Adrenal gland (tissue), 19 donors: ENCODE measurements at places on chromosomes 5 and 9. TPM values are rescaled to one million over a fixed set of nuclear protein-coding genes. Genes with fewer than 3 reads are reported as not detected.

DRD1 gene
- total RNA-seq, result 0.29 TPM

TRIM7 gene
- 0.78 TPM for total RNA-seq

TRPM3 gene
- 3.6 TPM for total RNA-seq

EQTN gene
- not detected for total RNA-seq

ARAP3 gene
- 11.5 TPM for total RNA-seq

IL5 gene
- not detected for total RNA-seq

NAIP gene
- total RNA-seq, result 10.3 TPM

GRXCR2 gene
- not detected for total RNA-seq

PCDH1 gene
- total RNA-seq, result 5.2 TPM

CBY3 gene
- total RNA-seq, result not detected

CDH9 gene
- 1.3 TPM for total RNA-seq

PTPDC1 gene
- total RNA-seq, result 8.6 TPM

ACOT12 gene
- not detected for total RNA-seq

RAD1 gene
- 21.4 TPM for total RNA-seq

RIGI gene
- total RNA-seq, result 12.3 TPM

PCDHGA10 gene
- total RNA-seq, result 8.7 TPM

ADAMTSL2 gene
- 58.2 TPM for total RNA-seq

GRCh38 chr9:74973714-74974113, 21.0 kb upstream of the C9orf40 start:
- H3K4me1 ChIP-seq, result no peaks in the 10 kb centered on the region
- no peaks in the 10 kb centered on the region for H3K36me3 ChIP-seq
- no peak overlapping the region for H3K27ac ChIP-seq
- H3K27me3 ChIP-seq, result no peaks in the 10 kb centered on the region
- DNase-seq, result no peak

GRCh38 chr9:130208600-130209347, 36.6 kb downstream of the NCS1 start:
- H3K27ac ChIP-seq, result no peak overlapping the region
- H3K4me3 ChIP-seq, result no peak overlapping the region
- H3K27me3 ChIP-seq, result no peaks in the 10 kb centered on the region
- no peak for DNase-seq
- no peaks in the 10 kb centered on the region for H3K36me3 ChIP-seq
- no peaks in the 10 kb centered on the region for H3K4me1 ChIP-seq

DNA sequence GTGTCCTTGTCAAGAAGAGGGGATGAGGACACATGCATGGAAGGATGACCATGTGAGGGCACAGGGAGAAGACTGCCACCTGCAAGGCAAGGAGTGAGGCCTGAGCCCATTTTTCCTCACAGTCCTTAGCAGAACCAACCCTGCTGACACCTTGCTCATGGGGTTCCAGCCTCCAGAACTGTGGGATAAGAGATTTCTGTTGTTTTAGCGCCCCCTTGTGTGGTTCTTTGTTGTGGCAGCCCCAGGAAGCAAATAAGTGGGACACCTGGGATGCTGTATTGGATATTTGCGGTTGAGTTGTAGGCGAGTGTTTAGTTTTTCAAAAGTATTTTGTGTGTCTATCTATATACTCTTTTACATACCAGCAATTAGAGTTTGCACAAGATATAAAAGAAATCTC, 206.4 kb downstream of the NXNL2 start:
- H3K4me3 ChIP-seq, result no peak overlapping the region
- no peak for DNase-seq
- H3K27ac ChIP-seq, result no peak overlapping the region
- no peaks in the 10 kb centered on the region for H3K4me1 ChIP-seq

- peaks cover 10% of the 10 kb centered on the region for H3K4me1 ChIP-seq
- H3K27me3 ChIP-seq, result no peaks in the 10 kb centered on the region
- no peaks in the 10 kb centered on the region for H3K36me3 ChIP-seq
- no peak overlapping the region for H3K27ac ChIP-seq
- DNase-seq, result no peak
Measured at GRCh38 chr9:112051812-112052211, 123.3 kb downstream of the SUSD1 start.

GRCh38 chr9:77977210-77977611, 54.4 kb downstream of the GNAQ start:
- no peak overlapping the region for H3K27ac ChIP-seq
- peak; percentile 63 for DNase-seq
- H3K36me3 ChIP-seq, result no peaks in the 10 kb centered on the region

GRCh38 chr9:35042081-35042604, 30.3 kb downstream of the VCP start:
- H3K27ac ChIP-seq, result no peak overlapping the region
- H3K4me3 ChIP-seq, result no peak overlapping the region
- H3K4me1 ChIP-seq, result peaks cover 4% of the 10 kb centered on the region
- DNase-seq, result no peak
- H3K36me3 ChIP-seq, result no peaks in the 10 kb centered on the region

DNA sequence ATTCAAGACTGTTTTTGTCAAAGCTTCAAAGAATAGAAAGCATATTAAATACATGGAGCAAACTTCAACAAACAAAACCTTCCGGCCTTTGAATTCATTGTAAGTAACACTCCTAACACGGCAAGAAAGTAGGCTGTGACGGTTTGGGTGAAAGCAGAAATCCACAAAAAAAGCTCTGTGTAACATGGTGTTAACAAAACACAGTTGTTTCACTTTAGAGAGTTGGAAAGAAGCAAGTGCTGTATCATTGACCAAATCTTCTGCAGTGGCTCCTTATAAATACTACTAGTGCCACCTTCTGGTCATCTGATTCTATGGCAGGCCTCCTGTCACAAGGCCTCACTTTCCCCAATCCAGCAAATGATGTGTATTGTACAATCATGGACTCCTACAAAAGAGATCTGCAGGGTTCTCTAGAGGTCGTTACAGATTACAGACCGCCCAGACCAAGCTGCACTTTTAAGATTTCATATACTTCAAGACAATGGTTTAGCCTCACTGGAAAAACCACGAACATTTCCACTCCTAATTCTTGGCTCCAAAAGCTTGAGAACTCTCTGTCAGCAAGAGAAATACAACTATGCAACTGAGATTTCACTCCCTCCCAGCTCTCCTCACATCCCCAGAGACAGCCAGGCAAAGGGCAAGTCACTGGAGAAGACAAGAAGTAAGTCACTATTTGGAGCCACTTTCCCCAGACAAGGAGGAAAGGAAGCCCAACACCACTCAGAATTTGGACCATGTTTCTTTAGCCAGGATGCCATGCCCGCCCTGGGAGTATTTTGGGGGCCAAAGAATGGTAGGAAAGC, 196.2 kb downstream of the DTWD2 start:
- H3K4me1 ChIP-seq, result no peaks in the 10 kb centered on the region
- no peaks in the 10 kb centered on the region for H3K27me3 ChIP-seq

GRCh38 chr9:115598751-115599150, 480.8 kb upstream of the TNC start:
- H3K27me3 ChIP-seq, result peaks cover 3% of the 10 kb centered on the region
- H3K36me3 ChIP-seq, result no peaks in the 10 kb centered on the region
- H3K27ac ChIP-seq, result no peak overlapping the region
- no peaks in the 10 kb centered on the region for H3K4me1 ChIP-seq

- H3K4me3 ChIP-seq, result no peak overlapping the region
- H3K36me3 ChIP-seq, result no peaks in the 10 kb centered on the region
- DNase-seq, result no peak
- H3K27me3 ChIP-seq, result no peaks in the 10 kb centered on the region
- H3K27ac ChIP-seq, result no peak overlapping the region
- H3K4me1 ChIP-seq, result no peaks in the 10 kb centered on the region
Measured at GRCh38 chr5:59828623-59829022, 64.9 kb downstream of the PDE4D start.

DNA sequence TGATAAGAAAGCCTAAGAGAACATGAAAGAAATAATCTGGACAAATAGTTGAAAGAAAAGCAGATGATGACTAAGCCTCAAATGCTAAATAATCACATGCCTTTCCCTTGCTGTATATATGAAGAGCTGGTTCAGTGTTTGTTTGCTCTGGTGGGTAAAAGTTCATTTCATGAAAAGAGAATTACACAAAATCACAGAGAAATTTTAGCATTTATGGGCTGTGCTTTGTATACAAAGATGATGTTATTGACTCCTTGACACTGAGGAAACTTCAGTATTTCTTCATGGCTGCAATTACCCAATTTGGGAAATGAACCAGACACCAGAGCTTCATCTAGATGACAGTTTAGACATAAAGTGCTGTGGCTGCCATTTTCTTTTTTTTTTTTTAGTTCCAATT, 527.2 kb downstream of the NR2F1-AS1 start:
- no peaks in the 10 kb centered on the region for H3K36me3 ChIP-seq
- no peaks in the 10 kb centered on the region for H3K27me3 ChIP-seq
- H3K27ac ChIP-seq, result no peak overlapping the region
- no peak overlapping the region for H3K4me3 ChIP-seq
- no peaks in the 10 kb centered on the region for H3K4me1 ChIP-seq
- no peak for DNase-seq

DNA sequence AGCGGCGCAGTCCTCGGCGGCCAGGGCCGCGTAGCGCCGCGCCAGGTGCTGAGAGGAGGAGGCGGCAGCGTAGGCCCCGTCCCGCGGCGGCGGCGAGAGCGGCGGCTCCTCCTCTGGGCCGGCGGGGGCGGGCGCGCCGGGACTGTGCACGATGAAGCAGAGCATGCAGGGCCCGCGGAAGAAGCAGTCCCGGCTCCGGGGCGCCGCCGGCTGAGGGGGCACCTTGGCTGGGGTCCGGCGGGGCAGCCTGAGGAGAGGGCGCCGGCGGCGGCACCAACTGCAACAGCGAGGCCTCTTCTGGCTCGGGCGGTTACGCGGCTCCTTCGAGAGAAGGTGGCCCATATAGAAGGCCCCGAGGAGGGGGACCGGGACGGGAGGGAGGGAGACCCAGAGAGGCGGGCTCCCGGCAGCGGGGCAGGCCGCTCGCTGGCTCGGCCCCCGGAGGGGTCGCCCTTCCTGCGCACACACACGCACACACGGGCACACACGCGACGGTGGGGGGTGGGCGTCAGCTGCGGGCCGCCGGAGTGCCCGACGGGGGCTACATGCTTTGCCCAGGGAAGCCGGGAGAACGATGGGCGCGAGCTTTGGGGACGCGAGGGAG, 446 bp downstream of the FBXL17 start:
- peak overlapping the region; percentile 99 for H3K4me3 ChIP-seq
- H3K27ac ChIP-seq, result peak overlapping the region; percentile 99

- no peak overlapping the region for H3K27ac ChIP-seq
- DNase-seq, result no peak
- H3K27me3 ChIP-seq, result no peaks in the 10 kb centered on the region
- H3K4me1 ChIP-seq, result no peaks in the 10 kb centered on the region
- H3K36me3 ChIP-seq, result no peaks in the 10 kb centered on the region
Measured at GRCh38 chr9:99274016-99274415, 51.9 kb downstream of the SEC61B start.

- no peak overlapping the region for H3K27ac ChIP-seq
- no peak for DNase-seq
- no peaks in the 10 kb centered on the region for H3K4me1 ChIP-seq
- H3K27me3 ChIP-seq, result no peaks in the 10 kb centered on the region
Measured at GRCh38 chr5:16781828-16782626, 154.1 kb downstream of the MYO10 start.

DNA sequence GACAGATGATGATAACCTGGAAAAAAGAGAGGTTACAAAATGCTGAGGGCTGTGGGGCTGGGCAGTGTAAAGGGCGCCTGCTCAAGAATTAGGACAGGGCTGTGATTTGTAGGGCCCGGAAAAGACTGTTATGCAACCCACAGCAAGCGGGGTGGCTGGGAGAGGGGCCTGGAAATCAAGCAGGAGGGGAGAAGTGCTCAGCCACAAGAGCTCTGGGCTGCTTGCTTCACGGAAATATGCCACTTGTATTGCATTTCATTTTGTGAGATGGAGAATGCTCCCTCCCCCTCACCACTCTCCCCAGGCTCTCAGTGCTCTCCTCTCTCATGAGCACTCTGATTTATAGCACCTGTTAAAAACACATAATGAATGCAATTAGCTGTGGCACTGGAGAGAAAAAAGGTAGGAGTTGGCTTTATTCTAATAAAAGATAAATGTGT, 8.4 kb upstream of the HAND1 start:
- no peak overlapping the region for H3K4me3 ChIP-seq
- no peaks in the 10 kb centered on the region for H3K36me3 ChIP-seq
- peak; percentile 53 for DNase-seq
- no peaks in the 10 kb centered on the region for H3K4me1 ChIP-seq
- peaks cover 81% of the 10 kb centered on the region for H3K27me3 ChIP-seq

- no peaks in the 10 kb centered on the region for H3K36me3 ChIP-seq
- H3K4me1 ChIP-seq, result no peaks in the 10 kb centered on the region
- H3K4me3 ChIP-seq, result no peak overlapping the region
- no peaks in the 10 kb centered on the region for H3K27me3 ChIP-seq
- DNase-seq, result no peak
Measured at GRCh38 chr9:69486498-69486897, 161.5 kb downstream of the ENTREP1 start.

DNA sequence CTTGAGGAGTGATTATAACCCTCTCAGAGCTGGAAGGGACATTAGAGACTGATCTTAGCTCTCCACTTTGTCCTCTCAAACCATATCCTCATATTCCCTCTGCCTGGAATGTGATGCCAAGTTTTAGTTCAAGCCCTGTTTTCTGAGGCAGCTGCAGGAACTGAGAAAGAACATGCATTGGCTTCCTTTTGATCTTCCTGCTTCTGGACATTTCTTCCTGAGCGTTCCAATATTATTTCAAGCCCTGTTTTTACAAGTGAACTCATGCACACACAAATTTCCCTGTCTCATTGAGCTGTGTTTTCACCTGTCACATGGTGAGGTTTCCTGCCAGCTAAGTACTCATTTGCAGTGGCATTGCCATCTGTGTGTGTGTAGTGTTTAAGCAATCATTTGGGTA, 17.0 kb downstream of the FOCAD start:
- H3K36me3 ChIP-seq, result no peaks in the 10 kb centered on the region
- no peak overlapping the region for H3K27ac ChIP-seq
- H3K4me3 ChIP-seq, result no peak overlapping the region
- no peaks in the 10 kb centered on the region for H3K27me3 ChIP-seq
- DNase-seq, result no peak

DNA sequence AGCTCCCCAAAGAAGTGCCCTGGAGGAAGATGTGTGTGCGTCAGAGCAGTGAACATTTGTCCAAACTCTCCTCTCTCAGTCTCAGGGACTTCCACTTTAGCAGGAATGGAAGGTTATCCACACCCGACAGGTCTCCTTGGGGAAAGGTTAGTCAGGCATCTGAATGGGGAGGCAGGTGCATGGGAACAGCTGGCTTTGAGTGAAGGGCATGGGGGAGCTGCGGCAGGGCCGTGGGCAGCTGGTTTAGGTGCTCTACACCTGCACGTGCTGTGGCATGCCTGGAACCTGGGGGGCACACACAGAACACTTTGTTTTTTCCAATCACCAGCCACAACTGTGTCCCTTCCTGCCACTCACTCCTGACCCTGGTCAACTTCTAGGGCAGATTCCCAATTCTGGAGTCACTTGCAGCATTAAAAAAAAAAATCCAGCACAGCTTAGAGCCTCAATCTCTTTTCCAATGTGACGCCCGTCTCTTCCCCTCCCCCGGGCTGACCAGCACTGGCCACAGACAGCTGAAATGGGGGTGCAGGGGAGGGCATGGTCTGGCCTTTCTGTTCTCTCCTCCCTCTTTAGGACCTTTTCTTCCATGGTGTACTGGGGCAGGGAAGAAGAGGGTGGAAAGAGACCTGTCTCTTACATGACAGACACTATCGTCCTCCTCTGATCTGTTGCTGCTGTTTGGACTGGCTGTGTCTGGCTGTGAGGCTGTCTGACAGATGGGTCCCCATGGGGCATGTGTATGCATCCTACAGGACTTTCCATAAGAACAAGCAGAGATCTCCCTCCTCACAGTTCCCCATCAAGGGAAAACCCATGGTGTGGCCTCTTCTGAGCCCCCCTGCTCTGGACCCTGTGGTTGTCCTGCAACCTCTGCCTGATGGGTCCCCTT, 9.5 kb upstream of the IL3 start:
- no peak for DNase-seq
- no peak overlapping the region for H3K27ac ChIP-seq
- H3K4me1 ChIP-seq, result no peaks in the 10 kb centered on the region
- no peak overlapping the region for H3K4me3 ChIP-seq
